ENCODE measurements at places on chromosomes 6 and 20. TPM values are rescaled to one million over a fixed set of nuclear protein-coding genes. Genes with fewer than 3 reads are reported as not detected.

GRCh38 chr20:9744551-9744950 lies 94.3 kb downstream of the PAK5 start:
- H3K27me3 ChIP-seq: no peaks in the 10 kb centered on the region
- H3K27ac ChIP-seq: no peak overlapping the region
- no peak for DNase-seq
- H3K36me3 ChIP-seq: no peaks in the 10 kb centered on the region
- H3K4me3 ChIP-seq: no peak overlapping the region

DNA sequence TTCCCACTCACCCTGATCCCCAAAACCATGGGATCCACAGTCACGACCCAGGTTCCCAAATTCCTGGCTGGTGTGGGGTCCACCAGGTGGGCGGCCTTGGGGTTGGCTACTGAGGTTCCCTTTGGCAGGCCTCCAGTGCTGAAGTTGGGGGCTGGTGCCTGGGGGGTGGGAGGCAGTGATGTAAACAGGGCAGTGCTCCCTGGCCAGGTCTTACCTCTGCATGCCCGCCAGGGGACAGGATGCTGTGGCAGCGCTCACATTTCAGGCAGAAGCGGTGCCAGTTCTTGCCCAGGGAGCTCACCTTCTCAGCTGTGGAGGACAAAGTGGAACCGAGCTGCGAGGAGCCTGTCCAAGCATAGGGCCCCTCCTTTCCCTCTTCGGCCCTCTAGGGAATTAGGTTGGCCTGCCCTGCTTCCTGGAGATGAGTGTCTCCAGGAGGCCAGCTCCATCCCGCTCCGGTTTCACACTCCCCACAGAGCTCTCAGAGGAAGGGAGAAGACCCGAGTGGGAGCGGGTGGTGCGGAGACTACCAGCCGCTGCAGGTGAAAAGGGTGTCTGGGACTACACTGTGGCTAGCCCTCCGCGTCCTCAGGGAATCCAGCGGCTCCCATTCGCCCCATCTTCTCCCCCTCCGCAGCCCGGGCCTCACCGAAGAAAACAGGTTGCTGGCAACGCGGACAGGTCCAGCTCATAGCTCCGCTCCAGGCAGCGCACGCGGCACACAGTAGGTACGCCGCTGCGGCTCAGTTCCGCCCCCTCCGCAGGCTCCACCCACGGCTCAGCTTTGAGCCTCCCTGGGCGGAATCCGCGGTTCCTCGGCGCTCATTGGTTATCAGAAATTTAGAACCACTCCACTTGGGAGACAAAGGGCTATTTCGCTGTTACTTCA lies at the start of gene CRIP3:
Gene CRIP3, minus strand, starts transcription at position 726 of the 889 bp plus-strand sequence. Its CDS starts 34 bp downstream, at position 692.
- peaks cover 43% of the 10 kb centered on the region for H3K4me1 ChIP-seq
- H3K4me3 ChIP-seq: peak within 1 kb of the TSS; percentile 38
- H3K36me3 ChIP-seq: no peaks in the 10 kb centered on the region
- H3K27ac ChIP-seq: no peak within 1 kb of the TSS
- no peaks in the 10 kb centered on the region for H3K27me3 ChIP-seq
- no peak for DNase-seq

DNA sequence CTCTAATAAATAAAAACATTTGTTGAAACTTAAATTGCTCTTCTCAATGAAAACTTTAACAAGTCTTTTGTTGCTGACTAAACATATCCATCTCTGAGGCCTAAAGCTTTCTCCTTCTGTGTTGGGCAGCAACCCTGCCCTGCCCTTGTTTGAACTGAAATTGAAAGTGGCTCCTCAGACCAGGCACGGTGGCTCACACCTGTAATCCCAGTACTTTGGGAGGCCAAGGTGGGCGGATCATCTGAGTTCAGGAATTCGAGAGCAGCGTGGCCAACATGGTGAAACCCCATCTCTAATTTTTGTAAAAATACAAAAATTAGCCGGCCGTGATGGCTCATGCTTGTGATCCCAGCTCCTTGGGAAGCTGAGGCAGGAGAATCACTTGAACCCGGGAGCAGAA lies 29.2 kb upstream of the GNRH2 start:
- H3K27me3 ChIP-seq: no peaks in the 10 kb centered on the region
- H3K36me3 ChIP-seq: peaks cover 28% of the 10 kb centered on the region
- H3K4me1 ChIP-seq: no peaks in the 10 kb centered on the region
- H3K27ac ChIP-seq: no peak overlapping the region
- no peak for DNase-seq

DNA sequence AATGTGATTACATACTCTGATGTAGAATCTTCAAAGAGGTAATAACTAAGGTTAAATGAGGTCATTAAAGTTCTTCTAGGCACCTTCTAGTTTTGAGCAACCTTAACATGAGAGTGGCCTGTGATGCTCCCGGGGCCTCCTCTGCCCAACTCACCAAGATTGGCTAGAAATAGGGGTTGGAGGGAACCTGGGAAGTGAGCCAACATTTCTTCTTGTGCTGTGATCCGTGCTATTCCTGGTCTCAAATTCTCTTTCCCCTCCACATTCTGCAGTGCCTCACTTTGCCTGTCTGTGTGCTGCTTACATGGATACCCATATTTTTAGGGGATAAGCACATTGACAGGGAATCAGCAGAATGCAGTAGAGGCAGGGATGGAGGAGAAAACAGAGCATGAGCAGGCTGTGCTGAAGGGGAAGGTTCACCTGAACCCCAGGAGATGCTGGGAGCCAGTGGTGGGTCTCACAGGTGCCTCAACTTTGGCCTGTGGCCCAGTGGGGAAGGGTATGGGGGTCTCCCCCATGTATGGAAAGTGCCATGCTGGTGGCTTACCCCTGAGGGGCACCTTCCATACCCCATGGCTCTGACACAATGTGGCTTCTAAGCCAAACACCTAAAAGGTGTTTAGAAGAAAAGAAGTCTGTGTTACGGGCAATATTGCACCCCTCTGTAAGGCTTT lies 164.7 kb upstream of the CHD6 start:
- DNase-seq: no peak
- H3K4me1 ChIP-seq: no peaks in the 10 kb centered on the region
- H3K36me3 ChIP-seq: no peaks in the 10 kb centered on the region
- no peak overlapping the region for H3K27ac ChIP-seq
- no peak overlapping the region for H3K4me3 ChIP-seq

- H3K4me3 ChIP-seq: no peak overlapping the region
- H3K27ac ChIP-seq: no peak overlapping the region
- H3K27me3 ChIP-seq: no peaks in the 10 kb centered on the region
- DNase-seq: no peak
- H3K4me1 ChIP-seq: no peaks in the 10 kb centered on the region
- no peaks in the 10 kb centered on the region for H3K36me3 ChIP-seq
Observed at GRCh38 chr6:115901896-115902295, 158.8 kb downstream of the FRK start.

- no peak overlapping the region for H3K27ac ChIP-seq
- DNase-seq: no peak
- no peaks in the 10 kb centered on the region for H3K36me3 ChIP-seq
- no peak overlapping the region for H3K4me3 ChIP-seq
- H3K27me3 ChIP-seq: no peaks in the 10 kb centered on the region
Observed at GRCh38 chr6:46251583-46252339, 81.0 kb upstream of the ENPP5 start.

- H3K27me3 ChIP-seq: no peaks in the 10 kb centered on the region
- peak overlapping the region; percentile 25 for H3K27ac ChIP-seq
- peak; percentile 23 for DNase-seq
- H3K4me3 ChIP-seq: no peak overlapping the region
- no peaks in the 10 kb centered on the region for H3K36me3 ChIP-seq
- peaks cover 29% of the 10 kb centered on the region for H3K4me1 ChIP-seq
Observed at GRCh38 chr6:34362909-34363680, 29.4 kb downstream of the NUDT3 start.

GRCh38 chr6:138945354-138945753 lies 42.7 kb downstream of the REPS1 start:
- H3K36me3 ChIP-seq: peaks cover 4% of the 10 kb centered on the region
- H3K27me3 ChIP-seq: no peaks in the 10 kb centered on the region
- peak; percentile 13 for DNase-seq
- no peak overlapping the region for H3K27ac ChIP-seq

GRCh38 chr6:125375013-125375412 lies 73.2 kb upstream of the HDDC2 start:
- no peak for DNase-seq
- no peaks in the 10 kb centered on the region for H3K36me3 ChIP-seq
- no peaks in the 10 kb centered on the region for H3K27me3 ChIP-seq
- no peaks in the 10 kb centered on the region for H3K4me1 ChIP-seq
- no peak overlapping the region for H3K4me3 ChIP-seq

- H3K36me3 ChIP-seq: no peaks in the 10 kb centered on the region
- H3K27me3 ChIP-seq: peaks cover 24% of the 10 kb centered on the region
- H3K4me3 ChIP-seq: no peak overlapping the region
- no peak overlapping the region for H3K27ac ChIP-seq
- DNase-seq: no peak
Observed at GRCh38 chr20:35974256-35974655, 5.9 kb downstream of the CNBD2 start.

GRCh38 chr6:45278367-45278766 lies 49.8 kb upstream of the RUNX2 start:
- H3K4me1 ChIP-seq: no peaks in the 10 kb centered on the region
- H3K36me3 ChIP-seq: no peaks in the 10 kb centered on the region
- H3K27me3 ChIP-seq: no peaks in the 10 kb centered on the region
- DNase-seq: no peak

- H3K36me3 ChIP-seq: no peaks in the 10 kb centered on the region
- DNase-seq: no peak
- no peaks in the 10 kb centered on the region for H3K27me3 ChIP-seq
- no peak overlapping the region for H3K27ac ChIP-seq
- no peak overlapping the region for H3K4me3 ChIP-seq
- H3K4me1 ChIP-seq: peaks cover 53% of the 10 kb centered on the region
Observed at GRCh38 chr6:137744877-137745276, 122.2 kb upstream of the TNFAIP3 start.

The NOL4L gene
- 16.6 TPM for total RNA-seq

GRCh38 chr6:3208098-3208774 lies 19.2 kb downstream of the TUBB2B start:
- H3K4me1 ChIP-seq: peaks cover 23% of the 10 kb centered on the region
- no peak overlapping the region for H3K4me3 ChIP-seq
- H3K36me3 ChIP-seq: no peaks in the 10 kb centered on the region
- no peak overlapping the region for H3K27ac ChIP-seq
- peaks cover 9% of the 10 kb centered on the region for H3K27me3 ChIP-seq

DNA sequence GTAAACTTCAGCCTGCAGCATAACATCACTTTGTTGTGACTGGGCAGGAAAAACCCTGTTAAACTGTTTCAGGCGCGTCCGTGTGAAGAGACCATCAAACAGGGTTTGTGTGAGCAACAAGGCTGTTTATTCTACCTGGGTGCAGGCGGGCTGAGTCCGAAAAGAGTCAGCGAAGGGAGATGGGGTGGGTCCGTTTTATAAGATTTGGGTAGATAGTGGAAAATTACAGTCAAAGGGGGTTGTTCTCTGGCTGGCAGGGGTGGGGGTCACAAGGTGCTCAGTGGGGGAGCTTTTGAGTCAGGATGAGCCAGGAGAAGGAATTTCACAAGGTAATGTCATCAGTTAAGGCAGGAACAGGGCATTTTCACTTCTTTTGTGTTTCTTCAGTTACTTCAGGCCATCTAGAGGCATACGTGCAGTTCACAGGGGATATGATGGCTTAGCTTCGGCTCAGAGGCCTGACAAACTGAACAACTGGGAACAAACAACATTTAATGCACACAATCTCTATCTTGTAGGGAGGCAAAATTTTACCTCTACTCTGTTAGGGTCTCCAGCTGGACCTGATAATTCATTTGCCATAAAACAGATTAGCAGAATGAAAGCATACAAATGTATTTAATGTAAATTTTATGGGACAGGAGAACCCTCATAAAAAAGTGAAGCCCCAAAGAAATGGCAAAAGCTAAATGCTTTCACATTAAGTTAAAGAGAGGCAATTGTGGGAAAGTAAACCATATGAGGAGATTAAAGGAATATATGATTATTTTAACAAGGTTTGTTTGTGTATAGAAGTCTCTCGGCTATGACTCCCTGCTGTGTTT lies 58.3 kb upstream of the HFE start:
- peaks cover 54% of the 10 kb centered on the region for H3K4me1 ChIP-seq
- H3K27me3 ChIP-seq: no peaks in the 10 kb centered on the region
- peak overlapping the region; percentile 93 for H3K27ac ChIP-seq
- no peaks in the 10 kb centered on the region for H3K36me3 ChIP-seq

GRCh38 chr6:145349950-145350510 lies 385.3 kb downstream of the EPM2A start:
- no peaks in the 10 kb centered on the region for H3K36me3 ChIP-seq
- no peak overlapping the region for H3K4me3 ChIP-seq
- no peak overlapping the region for H3K27ac ChIP-seq
- DNase-seq: no peak
- no peaks in the 10 kb centered on the region for H3K4me1 ChIP-seq
- H3K27me3 ChIP-seq: no peaks in the 10 kb centered on the region

DNA sequence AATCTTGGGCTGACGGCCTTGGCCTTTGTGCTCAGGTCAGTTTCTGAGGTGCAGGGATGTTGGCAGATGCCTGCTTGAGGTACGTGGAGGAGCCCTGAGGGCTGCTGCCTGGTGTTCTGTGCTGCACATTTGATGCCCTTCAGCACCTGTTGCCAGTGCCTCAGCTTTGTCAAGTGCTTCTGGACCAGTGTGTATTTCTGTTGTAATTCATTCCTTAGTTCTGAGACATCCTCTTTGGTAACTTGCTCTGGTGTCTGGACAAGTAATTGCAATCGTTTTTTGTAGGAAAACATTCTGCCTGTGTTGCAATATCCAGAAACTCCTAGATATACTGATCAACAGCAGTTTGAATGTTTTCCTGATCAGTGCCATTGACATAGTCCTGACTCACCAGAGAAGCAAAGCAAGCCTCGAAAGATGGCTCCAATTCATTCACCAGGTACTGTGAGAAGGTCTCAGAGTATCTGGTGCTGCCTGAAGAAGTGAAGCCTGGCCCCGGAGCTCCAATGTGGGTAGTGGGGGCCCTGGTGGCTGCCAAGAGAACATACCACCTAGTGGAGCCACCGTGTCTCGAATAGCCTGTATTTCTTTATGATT lies 26.7 kb downstream of the ZNF337 start:
- H3K4me1 ChIP-seq: peaks cover 26% of the 10 kb centered on the region
- peak; percentile 61 for DNase-seq
- no peak overlapping the region for H3K4me3 ChIP-seq
- H3K27me3 ChIP-seq: no peaks in the 10 kb centered on the region
- peak overlapping the region; percentile 0 for H3K27ac ChIP-seq

The CST4 gene
- not detected for total RNA-seq

The CDK5RAP1 gene
- total RNA-seq: 98.2 TPM

DNA sequence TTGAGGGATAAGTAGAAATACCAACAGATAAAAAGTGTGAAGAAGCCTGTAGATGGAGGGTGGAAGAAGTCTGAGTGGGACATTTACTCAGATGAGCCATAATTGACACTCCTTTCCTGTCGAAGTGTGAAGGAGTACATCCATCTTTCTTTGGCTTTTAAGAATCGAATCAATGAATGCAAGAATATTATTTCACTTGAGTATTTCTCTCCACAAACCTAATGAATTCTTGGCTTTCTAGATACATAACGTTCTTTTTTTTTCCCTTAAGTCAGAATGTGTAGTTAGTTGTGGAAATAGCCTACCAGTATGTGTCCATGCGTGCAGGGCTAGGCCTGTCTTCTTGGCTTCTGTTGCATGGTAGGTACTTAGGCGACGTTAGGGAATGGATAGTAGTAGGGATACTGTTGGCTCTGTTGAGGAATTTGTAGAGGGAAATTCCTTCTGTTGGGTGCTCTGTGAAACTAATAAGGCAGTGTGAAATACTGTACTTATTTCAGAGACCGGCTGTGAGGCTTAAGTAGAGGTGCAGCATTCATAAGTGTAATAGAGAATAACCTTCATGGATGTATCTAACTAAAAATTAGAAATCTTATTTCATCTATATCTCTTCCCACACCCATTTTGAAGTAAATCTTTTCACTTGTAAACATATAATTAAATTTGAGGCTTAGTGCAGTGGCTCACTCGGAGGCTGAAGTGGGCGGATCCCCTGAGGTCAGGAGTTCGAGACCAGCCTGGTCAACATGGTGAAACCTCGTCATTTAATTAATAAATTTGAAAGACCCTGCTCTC lies 1.5 kb downstream of the RPS18 start:
- H3K4me3 ChIP-seq: peak overlapping the region; percentile 89
- H3K36me3 ChIP-seq: peaks cover 47% of the 10 kb centered on the region
- H3K27me3 ChIP-seq: no peaks in the 10 kb centered on the region
- peaks cover 48% of the 10 kb centered on the region for H3K4me1 ChIP-seq
- DNase-seq: no peak
- H3K27ac ChIP-seq: peak overlapping the region; percentile 95
